ENCODE measurements at places on chromosomes 1 and 21.

GRCh38 chr1:230864441-230864840 lies 3.9 kb downstream of the C1orf198 start:
- no peak for DNase-seq

DNA sequence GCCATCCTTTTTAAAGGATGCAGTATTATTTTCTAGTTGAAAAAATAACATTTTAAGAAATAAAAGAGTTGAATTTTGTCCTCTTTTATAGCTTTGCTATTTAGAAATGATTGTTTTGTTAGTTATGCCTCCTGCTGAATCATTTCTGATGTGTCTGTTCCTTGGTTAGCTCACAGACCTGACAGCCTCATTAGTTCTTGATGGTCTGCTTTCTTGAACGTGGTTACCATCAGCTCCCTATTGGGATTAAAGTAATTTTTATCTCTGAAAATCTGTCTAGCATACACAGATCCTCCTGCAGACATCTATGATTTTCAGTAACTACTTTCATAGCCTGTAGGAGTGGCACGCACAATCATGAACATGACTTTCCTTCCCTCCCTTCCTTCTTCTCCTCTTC lies 447.6 kb upstream of the B3GALT2 start:
- DNase-seq: no peak

- DNase-seq: no peak
These were observed 301.7 kb downstream of the GRIK1 start for GRCh38 chr21:29638138-29638537.

DNA sequence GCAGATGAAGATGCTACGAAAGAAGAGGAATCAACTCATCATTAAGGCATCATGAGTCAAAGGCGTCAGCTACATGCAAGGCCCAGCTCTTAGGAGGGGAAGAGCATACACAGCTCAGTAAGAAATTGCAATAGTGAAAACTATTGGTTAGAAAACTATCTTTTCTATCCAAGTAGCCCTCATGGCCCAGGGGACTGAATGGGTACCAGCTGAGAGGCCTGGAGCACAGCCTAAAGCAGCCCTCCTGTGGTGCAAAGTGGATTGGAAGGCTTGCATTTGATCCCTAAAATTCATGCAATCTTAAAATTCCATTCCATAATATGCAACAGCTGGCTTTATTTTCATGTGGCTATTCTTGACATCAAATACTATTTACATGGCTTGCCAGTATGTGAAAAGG lies 251.8 kb upstream of the USP24 start:
- no peak for DNase-seq

DNA sequence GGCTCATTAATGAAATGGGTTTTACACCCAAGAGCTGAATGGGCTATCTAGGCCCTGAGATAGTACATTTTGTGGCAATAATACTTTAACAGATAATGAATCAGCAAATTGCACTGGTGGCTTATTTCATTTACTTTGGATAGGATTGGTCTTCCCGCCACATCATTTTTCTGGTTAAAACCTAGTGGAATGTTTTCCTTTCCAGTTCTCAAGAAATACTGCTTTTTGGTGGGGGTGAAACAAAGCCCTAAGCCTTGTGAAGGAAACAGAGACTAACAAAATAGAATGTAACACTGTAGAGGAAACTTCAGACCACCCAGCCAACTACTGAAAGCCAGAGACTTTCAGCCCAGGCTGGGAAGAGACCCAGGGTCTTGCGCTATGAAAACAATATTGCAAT lies 172.2 kb downstream of the HHIPL2 start:
- DNase-seq: no peak

DNA sequence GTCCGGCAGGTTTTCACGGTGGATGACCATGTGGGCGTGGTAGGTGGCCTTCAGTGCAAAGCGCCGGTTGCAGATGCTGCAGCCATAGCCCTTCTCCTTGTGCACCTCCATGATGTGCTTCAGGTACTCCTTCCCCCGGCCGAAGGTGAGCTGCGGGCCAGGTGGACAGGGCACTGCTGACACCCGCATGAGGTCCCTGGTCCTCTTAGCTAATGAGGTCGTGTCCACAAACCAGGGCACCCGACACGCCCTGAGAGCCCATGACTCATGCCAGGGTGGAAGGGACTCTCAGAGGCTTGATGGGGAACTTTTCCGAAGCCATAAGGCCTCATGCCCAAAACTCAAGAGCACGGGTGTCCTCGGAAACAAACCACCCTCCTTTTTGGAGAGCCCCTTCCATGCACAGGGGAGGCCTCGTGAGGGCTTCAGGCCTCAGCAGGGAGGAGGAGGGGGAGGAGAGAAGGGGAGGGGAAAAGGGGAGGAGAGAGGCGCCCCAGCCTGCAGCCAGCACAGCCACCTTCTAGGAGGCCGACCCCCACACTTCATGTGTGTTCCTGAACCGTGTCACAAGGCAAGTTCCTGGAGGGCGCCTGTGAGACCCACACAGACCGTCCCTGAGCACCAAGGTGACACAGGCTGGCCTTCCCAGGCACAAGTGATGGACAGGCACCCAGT lies 54.4 kb upstream of the RIPK4 start:
- no peak for DNase-seq

- no peak for DNase-seq
These were observed 8.5 kb upstream of the PINK1 start for GRCh38 chr1:20624709-20625108.

GRCh38 chr1:17925290-17926237 lies 170.4 kb downstream of the ACTL8 start:
- DNase-seq: no peak

DNA sequence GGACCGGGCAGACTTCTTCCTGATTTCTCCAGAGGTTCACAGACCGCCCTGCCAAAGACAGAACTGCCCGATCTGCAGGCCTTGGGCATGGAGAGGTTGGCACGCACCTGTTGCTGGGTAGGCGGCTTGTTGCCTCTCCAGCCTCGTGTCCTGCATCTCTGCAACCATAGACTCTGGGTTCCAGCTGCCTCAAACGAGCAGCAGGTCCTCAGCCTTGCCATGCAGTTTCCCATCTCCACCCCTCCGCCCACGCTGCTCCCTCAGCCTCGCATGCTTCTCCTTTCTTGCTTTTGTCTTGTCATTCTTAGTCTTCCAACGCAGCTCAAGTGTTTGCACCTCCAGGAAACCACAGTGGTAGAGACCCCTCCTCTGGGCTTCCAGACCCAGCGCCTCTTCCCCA lies 126.2 kb downstream of the LACTBL1 start:
- no peak for DNase-seq

DNA sequence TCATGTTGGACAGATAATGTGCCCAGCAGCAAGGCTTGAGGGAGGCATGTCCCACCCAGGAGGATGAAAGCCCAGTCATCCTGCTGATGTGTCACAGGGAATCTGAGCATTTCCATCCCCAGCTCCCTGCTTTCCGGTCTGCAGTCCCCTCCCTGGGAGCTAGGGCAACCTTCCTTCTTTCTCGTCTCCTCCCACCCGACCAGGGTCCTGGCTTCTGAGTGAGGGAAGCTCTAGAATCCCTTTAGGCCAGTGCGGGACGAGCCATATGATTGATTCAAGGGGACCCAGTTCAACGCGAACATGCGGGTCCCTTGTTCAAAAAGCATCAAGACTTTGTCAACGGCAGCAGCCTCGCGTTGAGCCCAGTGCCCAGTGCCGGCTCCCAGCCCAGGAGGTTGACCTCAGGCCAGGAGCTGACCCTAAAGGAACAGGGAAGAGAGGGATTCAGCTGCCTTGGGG lies 96.7 kb upstream of the TMPRSS2 start:
- DNase-seq: no peak

GRCh38 chr1:54542120-54542961 lies 5.7 kb upstream of the ACOT11 start:
- DNase-seq: peak; percentile 97
